Iris pigment epithelial cell (primary cell): ENCODE measurements at places on chromosomes 3 and 15.

GRCh38 chr3:43079536-43080332 lies 26.1 kb downstream of the POMGNT2 start:
- no peak for DNase-seq

- DNase-seq = peak; percentile 17
Observed at GRCh38 chr3:49120096-49120437, 556 bp downstream of the USP19 start.

DNA sequence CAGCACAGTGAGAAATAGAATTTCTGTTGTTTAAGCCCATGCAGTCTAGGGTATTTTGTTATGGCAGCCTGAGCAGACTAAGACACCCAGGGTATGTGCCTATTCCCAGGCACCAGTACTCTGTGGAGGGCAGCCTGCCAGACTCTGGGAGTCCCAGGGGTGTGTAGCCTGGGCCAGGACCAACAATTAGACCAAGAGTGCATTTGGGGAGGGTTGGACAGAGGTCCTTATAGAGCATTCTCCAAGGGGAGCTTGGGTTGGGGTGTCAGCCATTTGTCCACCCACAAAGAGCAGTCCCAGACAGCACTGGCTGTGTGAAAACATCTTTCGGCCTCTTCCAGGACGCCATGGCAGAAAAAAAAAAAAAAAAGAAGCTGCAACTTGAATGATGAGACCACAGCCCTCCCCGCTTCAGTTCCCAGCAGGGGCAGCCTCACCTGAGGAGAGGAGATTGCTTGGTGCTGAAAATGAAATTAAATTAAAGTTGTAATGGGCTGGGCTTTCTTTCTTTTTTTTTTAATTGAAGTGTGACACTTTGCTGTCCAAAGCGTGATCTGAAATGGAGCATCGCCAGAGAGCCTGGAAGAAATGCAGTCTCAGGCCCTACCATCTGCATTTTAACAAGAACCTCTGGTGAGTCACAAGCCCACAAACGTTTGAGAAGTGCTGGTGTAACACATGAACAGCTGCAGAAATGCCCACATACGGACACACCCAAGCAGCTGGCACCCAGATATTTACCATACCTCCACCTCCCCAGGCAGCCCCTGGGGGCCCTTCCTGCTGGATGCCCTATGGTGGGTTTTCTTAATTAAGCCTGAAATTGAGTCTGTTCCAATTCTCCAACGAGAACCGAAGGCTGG lies 21.3 kb upstream of the CAV3 start:
- DNase-seq = no peak

DNA sequence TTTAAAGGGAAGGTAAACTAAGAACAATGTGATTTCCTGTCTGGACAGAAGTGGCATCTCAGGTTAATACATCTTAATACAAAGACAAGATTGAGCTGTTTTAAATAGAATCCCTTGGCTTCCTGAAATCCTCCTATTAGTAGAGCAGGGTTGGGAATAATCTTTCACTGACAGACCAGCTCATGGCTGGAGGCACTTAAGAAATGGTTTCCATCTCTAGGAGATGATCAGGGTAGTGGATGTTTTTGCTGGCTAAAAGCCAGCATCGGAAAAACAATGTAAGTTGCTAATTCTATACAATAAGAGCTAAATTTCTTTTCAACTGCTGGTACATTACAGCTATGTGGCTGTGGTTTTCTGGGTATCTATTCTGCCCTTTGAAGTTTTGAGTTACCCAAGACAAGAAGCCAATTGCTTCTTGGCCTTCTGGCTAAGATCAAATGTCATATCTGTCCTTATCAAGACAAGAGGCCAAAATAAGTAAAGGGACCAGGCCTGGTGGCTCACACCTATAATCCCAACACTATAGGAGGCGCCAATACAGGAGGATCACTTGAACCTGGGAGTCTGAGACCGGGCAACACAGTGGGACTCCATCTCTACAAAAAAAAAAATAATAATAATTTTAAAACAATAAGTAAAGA lies 49.6 kb downstream of the SHQ1 start:
- no peak for DNase-seq

DNA sequence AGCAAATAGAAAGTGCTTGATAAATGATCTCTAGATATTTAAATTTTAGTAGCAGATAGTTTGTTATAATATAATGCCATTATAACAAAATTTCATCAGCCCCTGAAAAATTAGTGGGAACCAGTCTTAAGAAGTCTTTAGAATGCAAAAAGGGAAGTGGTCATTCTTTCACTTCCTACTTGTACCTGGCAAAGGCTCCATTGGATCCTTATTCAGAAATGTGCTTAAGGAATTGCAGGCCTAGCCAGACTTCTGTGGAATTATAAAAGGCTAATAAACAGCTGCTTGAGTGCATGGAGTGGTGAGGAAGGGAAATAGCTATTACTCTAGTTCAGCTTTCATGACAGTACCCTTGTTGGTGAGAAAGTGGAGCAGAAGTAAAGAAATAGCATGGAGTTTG lies 24.2 kb downstream of the PPM1L start:
- DNase-seq = no peak

DNA sequence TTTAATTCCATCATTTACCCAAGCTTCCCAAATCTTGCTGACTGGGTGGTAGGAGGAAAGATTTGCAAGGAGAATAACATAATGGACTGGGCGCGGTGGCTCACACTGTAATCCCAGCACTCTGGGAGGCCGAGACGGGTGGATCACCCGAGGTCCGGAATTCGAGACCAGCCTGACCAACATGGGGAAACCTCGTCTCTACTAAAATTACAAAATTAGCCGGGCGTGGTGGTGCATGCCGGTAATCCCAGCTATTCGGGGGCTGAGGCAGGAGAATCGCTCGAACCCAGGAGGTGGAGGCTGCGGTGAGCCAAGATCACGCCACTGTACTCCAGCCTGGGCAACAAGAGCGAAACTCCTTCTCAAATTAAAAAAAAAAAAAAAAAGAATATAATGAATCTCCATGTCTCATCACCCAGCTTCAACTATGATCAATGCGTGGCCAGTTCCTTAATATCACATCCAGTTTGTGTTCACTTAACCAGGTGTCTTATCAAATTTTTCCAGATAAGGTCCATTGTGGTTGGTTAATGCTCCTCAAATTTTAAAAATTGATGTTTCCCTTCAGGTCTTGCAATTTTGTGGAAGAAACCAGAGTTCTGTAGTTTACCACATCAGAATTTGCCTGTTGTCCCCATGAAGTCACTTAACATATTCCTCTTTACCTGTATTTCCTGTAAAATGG lies 1.3 kb upstream of the ABCF3 start:
- DNase-seq = no peak

GRCh38 chr3:14796403-14797077 lies 22.2 kb upstream of the FGD5 start:
- no peak for DNase-seq

- DNase-seq = peak; percentile 7
Observed at GRCh38 chr3:7779331-7779730, 722.3 kb upstream of the LMCD1 start.

DNA sequence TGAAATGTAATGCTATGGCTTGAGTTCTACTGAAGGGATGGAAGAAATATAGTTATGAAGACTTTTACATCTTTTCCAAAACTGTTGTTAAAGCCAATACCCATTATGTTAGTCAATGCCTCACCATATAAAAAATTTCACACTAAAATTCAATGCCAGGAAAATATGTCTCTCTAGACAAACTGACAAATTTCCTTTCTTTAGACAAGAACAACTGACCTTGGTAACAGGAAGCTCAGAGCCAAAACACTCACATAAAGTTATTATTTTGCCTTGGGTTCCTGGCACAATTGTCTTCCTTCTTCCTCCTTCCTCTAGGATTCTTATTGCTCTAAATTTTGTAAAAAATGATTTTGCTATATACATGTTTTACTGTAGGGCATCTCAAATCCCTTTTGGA lies 26.7 kb downstream of the INTS14 start:
- DNase-seq = no peak

GRCh38 chr3:38646062-38646461 lies 3.4 kb downstream of the SCN5A start:
- no peak for DNase-seq

DNA sequence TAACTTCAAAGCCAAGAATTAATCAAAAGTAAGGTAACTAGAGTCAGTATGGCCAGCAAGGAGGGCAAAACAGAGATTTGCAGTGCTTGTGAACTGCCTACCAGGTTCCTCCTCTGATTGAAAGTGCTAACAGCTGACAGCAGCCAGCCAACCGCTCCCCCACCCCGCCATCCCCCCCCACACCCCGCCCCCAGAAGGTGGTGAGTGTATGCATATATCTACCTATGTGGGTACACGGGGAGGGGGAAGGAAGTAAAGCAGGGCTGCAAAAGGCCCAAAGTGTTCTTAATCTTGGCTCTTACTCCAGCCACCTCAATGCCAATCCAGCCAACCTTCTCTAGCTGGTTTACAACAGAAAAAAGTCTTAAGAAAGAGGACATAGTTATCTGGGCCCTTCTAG lies 50.7 kb downstream of the RAF1 start:
- no peak for DNase-seq

DNA sequence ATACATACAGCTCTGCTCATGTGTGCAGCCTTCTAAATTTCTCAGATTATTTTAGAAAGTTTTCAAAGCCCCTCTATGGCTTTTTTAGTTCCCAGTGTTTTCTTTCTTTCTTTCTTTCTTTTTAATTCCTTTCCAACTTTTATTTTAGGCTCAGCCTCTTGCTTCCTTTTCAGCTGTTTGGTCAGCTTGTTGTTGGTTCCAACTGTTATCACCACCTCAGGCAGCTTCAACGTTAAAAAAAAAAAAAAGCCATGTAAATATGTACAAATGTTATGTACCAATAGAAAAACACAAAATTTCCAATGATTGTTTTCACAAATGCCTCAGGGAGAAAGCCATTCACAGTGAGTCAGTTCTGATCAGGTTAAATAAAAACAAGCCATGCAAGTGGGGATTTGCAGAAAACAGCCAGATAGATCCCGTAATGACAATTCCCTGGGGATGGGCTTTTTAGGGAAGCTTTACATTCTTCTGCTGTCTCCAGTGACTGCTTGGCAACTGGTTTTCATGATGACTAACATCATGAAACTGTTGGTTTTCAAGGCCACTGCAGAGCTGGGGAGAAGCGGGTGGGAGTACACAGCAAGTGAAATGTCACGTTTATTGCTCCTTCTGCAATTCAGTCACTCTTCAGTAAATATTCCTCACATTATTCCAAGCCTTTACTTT lies 908.4 kb downstream of the EPHA3 start:
- DNase-seq = peak; percentile 2

- DNase-seq = peak; percentile 52
Observed at GRCh38 chr3:171135549-171135948, 109.0 kb upstream of the SLC2A2 start.

DNA sequence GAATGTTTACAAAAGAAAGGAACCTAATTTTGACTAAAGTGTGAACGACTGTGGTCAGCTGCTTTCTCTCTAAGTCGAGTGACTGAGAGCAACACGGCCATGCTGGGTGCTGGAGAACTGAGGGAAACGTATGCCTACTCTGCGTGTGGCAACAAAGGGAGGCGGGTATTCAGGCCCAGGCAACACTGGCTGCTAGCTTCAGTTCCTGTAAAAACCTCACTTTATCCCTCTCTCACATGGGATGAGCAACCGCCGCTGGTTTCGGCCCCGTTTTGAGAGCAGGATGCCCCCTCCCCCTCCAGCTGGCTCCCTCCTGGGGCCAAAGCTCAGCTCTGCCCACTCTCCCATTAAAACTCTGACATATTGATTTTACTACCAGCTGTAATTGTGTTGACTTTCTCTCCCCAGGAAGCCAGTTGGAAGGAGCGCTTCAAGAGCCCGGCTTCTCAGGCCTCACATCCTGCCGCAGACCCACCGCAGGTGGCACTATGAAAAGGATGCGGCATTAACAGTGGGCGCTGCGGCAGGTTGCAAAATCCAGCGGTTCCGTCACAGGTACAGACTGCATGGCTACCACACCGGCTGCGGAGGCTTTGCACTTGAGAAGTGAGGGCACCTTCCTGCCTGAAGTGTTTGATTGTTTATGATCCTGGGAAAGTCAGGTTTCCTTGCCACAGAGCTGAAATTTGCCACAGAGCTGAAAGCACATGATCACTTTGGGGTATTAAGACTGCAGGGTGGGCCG lies 12.7 kb downstream of the PLXND1 start:
- DNase-seq = no peak

DNA sequence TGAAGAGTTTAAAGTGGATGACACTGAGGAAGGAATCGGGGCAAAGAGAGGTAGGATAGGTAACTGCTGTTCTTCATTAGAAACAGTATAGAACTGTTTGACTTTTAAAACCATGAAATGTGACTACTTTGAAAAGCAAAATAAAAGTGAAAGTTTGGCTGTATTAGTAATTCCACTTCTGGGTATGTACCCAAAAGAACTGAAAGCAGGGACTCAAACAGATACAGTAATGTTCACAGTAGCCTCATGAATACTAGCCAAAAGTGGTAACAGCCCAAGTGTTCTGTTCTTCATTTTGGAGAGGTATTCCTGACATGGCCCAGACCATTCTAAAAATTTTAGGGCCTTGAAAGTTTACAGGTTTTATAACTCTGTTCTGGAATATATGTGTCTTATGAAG lies 1055.4 kb downstream of the TBL1XR1 start:
- no peak for DNase-seq

DNA sequence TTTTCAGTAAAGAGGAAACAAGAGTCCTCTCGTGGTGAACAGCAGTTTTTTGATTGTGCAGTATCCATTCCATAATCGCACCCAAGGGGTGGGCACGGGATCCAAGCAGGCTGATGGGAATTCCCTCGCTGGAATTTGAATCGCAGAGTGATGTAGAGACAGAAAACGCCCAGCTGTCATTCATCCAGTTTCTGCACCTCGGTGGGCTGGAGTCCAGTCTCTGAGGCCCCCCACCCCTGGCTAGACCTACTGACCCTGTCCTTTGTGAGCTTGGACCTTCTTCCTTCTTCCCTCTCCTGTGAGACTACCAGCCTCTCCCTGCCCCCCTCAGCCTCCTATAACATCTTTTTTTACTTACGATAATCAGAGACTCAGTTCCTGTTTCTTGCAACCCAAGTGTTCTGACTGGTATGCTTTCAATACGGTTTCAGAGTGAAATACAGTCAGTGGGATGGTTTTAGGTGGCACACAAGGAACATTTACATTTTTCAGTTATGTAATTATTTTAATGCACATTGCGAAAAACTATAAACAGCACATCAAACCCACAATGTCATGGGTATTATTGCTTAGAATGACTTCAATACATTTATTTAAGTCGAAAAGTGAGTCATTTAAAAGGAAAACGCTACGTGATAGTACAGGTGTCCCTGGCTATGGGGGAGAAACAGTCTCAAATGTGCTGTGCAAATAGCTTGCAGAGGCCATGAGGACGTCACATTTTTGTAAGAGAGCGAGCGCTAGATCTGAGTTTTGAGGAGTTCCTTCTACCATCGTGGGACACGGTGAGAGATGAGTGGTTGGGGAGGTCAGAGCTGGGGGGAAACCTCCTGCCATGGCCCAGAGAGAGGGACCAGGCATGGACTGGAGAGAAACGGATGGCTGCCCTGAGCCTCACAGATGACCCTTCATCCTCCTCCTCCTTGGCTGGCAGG lies 37.5 kb upstream of the CHST2 start:
- DNase-seq = no peak

GRCh38 chr3:17190353-17191078 lies 305.8 kb downstream of the PLCL2 start:
- DNase-seq = no peak

- DNase-seq = no peak
Observed at GRCh38 chr3:25888892-25889524, 99.1 kb downstream of the OXSM start.
